ENCODE measurements at places on chromosomes 16 and 17.

- DNase-seq, result no peak
Measured at GRCh38 chr16:73025151-73025855, 22.6 kb downstream of the ZFHX3 start.

- no peak for DNase-seq
Measured at GRCh38 chr16:22386976-22387375, 12.6 kb upstream of the CDR2 start.

- no peak for DNase-seq
Measured at GRCh38 chr17:72569148-72569946, 448.5 kb downstream of the SOX9 start.

DNA sequence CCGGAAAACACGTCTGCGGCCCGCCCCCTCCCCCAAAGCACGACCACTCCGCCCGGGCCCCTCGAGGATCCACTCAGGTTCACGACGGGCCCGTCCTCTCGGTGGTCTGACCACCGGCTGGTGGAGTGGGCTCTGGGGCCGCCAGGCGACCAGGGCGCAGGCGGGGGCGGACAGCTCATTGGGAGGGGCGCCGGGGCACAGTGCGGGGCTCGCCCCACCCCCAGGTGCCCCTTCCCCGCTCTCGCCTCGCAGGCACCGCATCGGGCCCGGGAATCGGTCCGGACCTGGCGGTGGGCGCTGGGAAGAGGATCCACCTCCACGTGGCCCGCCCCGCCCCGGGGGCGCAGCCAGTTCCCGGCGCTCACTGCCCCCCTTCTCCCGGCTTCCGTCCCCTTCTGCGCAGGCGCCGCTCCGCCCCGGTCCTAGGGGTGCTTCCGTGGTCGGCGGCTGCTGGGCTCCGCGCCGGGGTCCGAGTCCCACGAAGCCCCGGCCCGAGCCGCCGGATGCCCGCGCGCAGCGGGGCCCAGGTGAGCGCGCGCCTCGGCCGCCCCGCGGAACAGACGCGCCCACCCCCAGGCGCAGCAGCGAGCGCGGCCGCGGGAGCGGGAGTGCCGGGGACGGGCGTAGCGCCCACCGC is at the start of gene MPG:
Gene MPG (plus strand): TSS at position 419 of the 637 bp plus-strand sequence. CDS start 85 bp downstream, at position 504.
- no peak for DNase-seq

DNA sequence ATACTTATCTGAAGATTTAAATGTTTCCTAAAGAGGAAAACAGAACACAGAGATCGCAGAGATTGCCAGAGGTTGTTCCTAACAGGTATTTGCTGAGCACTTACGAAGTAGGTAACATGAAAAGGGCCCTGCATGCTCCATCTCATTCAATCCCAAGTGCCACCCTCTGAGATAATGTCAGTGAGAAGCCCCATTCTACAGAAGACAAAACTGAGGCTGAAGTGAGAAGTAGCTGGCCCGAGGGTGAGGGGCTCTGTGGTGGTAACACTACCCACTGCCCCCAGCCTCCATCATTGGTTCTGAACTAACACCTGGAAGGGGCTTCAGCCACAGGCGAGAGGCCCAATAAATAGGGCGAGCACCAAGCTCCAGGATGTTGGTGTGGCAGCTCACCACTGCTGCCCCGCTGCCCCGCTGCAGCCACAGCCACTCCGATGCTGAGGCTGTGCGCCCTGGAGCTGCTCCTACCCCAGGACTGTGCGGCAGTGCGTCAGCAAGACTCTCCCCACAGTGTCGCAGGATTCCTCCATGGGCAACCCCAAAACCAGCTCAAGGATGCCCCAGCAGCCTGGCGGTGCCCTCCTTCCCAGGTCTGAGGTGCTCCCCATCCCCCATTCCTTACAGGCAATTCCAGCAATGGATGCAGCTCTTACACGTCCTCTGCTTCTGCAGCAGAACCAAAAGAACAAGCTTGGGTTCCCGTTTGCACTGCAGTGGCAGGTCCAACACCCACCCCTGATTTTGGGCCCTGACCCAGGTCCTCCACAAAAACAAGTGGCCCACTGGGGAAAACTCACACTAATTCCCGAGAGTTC is 10.3 kb downstream of the FLCN start:
- no peak for DNase-seq

- DNase-seq, result no peak
Measured at GRCh38 chr17:82782657-82783207, 30.9 kb downstream of the TBCD start.

GRCh38 chr16:78884204-78884603 is 716.3 kb downstream of the MAF start:
- DNase-seq, result no peak

DNA sequence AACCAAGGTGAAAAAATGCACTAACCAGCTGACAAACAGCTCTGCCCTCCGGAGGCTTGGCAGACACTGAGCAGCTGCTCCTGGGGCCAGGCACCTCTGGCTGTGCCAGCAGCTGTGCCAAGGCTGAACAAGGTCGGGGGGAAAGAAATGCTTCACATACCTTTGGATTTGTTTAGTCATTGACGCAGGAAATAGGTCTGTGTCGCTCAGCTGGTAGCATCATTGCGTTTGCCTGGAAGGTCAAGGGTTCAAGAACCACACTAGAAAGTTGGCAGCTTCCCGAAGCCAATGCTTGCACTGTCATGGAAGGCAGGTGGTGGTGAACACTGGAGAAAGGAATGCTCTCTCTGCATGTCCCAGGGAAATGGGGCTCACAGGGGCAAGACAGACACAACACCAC is 63.5 kb downstream of the PCTP start:
- DNase-seq, result no peak

- DNase-seq, result no peak
Measured at GRCh38 chr17:8986295-8986694, 20.8 kb upstream of the PIK3R5 start.

DNA sequence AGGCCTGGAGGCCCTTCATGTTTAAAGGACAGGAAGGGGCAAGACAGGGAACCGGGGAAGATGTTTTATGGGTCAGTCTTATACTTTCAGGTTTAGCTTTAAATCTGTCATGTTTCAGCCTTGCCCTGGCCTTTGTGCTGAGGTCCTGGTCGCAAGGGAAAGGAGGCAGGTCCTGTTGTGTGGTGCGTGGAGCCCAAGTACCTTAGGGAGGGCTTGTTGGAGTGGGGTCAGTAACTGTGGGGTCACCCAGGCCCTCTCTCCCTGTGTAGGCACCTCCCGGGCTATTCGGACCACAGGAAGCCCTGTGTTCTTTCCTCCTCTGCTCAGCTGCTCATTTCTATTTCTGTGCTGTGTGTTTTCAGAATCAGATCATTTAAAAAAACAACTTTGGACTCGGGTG is 42.7 kb downstream of the MPRIP start:
- no peak for DNase-seq

- DNase-seq, result no peak
Measured at GRCh38 chr16:48535831-48536613, 74.0 kb downstream of the N4BP1 start.

- DNase-seq, result no peak
Measured at GRCh38 chr17:10233161-10233560, 34.8 kb upstream of the GAS7 start.

DNA sequence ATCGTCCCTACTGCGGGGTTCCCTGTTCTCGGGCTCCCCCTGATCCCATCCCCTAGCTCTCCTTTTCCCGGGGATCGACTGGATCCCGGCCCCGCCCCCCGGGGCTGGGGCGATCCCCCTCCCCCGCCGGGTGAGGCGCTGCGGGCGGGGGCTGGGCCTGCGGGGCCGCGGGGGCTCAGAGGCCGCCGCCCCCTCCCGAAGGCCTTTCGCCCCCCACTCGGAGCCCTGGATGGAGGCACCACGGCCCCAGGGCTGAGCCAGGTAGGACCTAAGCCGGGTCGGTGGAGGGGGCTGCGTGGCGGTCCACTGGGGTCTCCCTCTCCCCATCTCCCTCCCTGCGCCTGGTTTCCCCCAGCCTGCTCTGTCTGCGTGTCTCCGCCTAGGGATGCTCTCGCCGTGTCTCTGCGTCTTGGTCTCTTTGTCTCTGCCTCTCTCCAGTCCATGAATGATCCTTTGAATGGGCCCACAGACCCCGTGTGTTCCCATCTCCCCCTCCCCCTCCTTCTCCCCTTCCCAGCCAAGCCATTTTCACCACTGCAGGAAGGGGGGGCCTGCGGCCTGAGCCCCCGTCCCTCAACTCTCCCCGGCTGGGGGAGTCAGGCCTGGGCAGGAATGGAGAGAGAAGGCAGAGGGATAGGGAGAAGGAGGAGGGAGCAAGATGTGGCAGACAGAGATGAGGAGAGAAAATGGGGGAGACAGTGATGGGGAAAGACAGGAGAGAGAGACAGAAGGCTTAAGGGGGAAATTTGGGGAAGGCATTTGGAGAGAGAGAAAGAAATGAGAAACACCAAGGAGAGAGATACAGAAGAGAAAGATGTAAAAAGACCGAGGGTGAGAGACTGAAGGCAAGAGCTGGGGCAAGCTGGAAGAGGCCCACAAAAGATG is 1.7 kb upstream of the TMEM256 start:
- DNase-seq, result no peak

DNA sequence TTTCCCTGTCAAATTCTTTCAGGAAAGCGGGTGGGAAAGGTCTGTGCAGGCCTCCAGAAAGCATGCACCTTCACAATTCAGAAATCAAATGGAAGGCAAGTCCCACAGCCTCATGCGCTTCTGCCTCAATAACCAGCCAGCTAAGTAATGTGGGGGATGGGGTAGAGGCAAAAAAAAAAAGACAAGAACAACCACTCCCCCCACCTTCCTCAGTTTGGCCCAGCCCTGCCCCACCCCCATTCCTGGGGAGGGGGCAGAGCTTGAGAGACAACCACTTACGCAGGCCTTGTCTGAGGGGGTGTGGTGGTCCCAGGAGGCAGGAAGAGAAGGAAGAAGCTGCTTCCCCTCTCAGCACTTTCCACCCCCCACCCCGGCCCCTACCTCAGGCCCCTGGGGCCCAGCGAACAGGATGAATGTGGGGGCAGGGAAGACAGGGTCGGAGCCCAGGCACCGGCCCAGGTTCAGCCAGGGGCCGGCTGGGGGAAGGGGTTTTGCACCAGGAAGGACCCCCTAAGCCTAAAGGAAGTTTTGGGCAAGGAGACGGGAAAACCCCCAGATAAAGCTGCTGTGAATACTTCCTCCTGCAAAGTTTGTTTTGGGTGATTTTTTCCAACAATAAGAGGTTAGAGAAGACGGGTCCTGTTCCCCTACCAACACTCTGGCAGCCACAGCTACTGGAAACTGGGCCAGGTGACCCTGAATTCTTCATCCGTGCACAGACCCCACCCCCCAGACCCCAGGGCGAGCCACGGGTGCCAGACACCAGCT is 1.2 kb downstream of the JUP start:
- DNase-seq, result no peak

- no peak for DNase-seq
Measured at GRCh38 chr16:24822542-24822941, 23.2 kb upstream of the SLC5A11 start.

DNA sequence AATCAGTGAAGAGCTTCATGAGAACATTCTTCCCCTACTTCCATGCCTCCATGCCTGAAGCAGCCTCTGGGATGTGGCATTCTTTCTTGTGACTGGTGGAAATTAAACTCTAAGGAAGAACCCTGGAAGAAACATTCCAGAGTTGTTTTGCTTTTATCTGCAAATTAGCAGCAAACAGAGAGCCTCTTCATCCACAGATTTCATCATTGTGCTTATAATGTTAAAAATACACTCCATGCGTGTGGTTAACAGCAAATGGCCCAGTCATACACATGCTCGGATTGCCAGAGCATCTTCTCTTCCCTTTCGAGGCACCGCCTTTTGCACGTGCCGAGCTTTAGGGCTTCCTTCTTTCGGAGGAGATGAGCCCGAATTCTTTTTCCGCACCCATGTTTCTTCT is 411.3 kb downstream of the SNX29 start:
- no peak for DNase-seq

DNA sequence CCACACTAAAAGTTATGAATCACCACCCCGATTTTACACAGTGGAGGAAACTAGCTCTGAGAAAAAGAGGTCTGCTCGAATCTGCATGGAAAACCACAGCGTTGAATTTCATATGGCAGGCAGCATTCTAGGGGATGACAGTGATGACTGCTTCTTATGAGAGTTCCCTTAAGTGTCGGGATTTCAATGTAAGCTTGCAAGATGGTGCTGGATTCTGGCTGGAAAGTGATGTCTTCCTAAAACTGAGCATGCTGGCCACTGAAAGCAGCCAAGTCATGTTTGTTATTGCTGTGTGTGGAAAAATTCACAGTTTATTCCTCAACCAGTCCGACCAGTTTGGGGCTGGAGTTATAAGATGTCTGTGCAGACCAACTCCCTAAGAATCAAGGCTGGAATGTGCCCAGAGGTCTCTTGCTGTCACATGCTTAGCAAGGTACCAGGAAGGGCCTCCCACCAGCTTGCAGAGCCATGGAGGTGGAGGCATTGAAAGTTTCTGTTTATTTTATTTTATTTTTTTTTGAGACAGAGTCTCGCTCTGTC is 37.2 kb upstream of the GAN start:
- no peak for DNase-seq

GRCh38 chr16:24073321-24073720 is 182.8 kb upstream of the CACNG3 start:
- DNase-seq, result no peak

- no peak for DNase-seq
Measured at GRCh38 chr17:38919316-38920078, 5.9 kb upstream of the LASP1NB start.

DNA sequence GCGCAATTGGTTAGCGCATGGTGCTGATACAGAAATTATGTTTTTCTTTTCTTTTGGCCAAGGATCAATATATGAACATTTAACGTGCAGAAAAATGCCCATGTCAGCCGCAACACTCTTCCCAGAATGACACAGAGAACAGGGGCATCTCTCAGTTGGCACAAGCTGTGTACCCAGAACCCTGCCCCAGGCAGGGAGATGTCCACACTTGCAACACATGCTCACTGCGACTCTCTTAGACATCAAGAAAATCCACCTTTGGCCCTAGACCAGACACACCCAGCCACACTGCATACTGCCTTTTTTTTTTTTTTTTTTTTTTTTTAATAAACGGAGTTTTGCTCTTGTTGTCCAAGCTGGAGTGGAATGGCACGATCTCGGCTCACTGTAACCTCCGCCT is 17.0 kb downstream of the PITPNA start:
- DNase-seq, result no peak

DNA sequence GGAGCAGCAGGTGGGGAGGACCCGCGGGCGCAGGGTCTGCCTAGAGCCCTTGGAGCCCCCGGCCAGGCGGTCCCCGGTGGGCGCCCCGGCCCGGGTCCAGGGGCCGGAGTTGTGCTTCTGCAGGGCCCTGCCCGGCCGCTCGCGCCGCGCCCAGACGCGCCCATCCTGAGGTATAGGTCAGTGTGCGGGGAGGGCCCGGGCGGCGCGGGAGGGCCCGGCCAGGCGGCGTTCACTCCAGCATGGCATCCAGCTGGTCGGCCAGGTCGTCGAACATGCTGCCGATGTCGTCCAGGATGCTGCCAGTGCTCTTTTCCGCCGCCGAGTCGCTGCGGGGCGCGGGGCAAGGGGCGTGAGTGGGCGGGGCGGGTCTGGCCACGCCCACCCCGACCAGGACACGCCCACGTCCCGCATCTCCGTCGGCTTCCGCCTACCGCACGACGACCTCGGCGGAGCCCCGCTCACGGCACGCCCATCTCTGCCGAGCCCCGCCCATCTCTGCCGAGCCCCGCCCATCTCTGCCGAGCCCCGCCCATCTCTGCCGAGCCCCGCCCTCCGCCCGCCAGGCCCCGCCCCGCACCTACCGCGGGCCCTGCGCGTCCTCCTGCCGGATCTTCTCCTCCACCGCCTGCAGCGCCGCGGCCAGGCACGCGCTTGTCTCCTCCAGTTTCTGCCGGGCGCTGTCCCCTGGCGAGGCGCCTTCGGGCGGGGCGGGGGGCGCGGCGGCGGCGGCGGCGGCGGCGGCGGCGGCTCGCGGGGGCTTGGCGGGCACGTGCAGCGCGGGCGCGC is 17.9 kb downstream of the CASKIN1 start:
- no peak for DNase-seq

- no peak for DNase-seq
Measured at GRCh38 chr16:72066747-72067146, 3.7 kb downstream of the HPR start.

GRCh38 chr16:82160226-82160625 is 9.8 kb downstream of the MPHOSPH6 start:
- no peak for DNase-seq

Data from SIG-M5 (cell line).